Epithelial cell of esophagus (primary cell): ENCODE measurements at places on chromosomes 13 and 19.

GRCh38 chr13:45305079-45305478 is 35.9 kb downstream of the TPT1 start:
- no peak for DNase-seq

- no peak for DNase-seq
Observed at GRCh38 chr19:50820549-50821247, 2.9 kb downstream of the KLK1 start.

DNA sequence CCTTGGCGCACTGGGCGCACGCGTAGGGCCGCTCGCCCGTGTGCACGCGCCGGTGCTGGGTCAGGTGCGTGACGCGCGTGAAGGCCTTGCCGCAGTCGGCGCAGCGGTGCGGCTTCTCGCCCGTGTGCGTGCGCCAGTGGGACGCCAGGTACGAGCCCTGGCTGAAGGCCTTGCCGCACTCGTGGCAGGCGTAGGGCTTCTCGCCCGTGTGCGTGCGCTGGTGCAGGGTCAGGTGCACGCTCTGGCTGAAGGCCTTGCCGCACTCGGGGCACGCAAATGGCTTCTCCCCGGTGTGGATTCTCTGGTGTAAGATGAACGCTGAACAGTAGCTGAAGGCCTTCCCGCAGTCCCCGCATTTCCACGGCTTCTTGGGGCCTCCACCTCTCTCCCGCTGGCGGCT is 7.0 kb downstream of the ZNF835 start:
- no peak for DNase-seq

DNA sequence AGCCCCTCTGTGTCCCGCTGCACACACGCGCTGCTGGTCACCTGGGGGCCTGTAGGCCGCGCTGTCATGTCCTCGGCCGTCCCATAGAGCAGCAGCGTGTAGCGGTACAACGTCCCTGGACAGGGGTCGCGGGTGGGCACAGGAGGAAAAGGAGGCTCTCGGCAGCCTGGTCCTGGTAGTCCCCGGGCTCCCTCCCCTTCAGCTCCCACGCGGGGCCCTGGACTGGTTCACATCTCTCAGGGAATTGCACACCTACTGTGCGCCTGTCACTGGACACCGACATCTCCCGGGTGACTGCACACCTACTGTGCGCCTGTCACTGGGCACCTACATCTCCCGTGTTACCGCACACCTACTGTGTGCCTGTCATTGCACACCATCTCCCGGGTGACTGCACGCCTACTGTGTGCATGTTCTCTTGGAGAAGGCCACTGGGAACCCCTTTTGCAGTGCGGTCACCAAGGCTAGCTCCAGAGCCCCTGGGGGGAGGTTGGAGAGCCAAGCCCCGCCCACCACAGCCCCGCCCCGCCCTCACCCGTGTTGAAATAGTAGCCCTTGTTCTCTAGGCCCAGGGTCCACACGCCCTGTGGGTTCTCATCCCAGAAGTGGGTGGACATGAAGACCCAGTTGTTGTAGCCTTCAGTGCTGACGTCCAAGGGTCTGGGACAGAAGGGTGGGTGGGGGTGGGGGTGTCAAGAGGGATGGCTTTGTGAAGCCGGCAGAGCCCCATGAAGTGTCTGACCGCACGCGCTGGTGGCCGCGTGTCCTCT is 3.5 kb upstream of the C19orf25 start:
- DNase-seq: no peak

- DNase-seq: peak; percentile 20
Observed at GRCh38 chr13:40126306-40127085, 471.0 kb downstream of the COG6 start.

DNA sequence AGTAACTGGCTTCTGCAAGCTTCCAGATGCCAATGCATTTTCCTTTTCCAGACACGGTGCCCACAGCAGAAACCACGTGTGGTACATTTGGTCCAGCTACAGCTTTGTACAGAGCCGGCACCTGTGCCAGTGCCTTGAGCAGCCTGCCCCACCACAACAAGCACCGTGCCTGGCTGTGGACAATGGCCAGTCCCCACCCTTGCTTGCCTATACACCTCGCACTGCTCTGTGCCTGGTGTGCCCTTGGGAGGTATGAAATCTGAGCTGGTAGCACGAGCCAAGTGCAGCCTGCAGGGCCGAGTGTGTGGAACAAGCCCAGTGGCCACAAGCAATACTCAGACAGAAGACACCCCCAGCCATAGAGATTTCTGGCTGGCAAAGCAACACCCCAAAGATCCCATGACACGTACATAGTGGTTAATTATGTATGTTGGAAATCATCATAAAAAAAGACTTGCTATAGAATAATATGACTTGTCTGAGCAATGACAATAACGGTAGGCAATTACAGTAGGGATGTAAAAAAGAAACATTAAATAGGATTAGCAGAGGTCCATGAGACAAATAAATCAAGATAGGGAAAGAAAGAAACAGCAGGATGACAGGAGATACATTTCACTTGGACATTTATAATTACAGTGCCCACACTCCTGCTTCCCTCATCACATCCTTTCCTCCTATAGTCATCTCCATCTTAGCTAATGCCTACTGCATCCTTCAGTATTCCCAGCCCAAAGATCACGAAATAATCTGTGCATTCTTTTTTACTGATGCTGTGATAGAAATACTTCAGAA is 1399.5 kb downstream of the PCDH9 start:
- DNase-seq: no peak

- DNase-seq: no peak
Observed at GRCh38 chr19:27868007-27868406, 1344.9 kb downstream of the UQCRFS1 start.

- DNase-seq: no peak
Observed at GRCh38 chr13:34034411-34034810, 216.5 kb downstream of the RFC3 start.

DNA sequence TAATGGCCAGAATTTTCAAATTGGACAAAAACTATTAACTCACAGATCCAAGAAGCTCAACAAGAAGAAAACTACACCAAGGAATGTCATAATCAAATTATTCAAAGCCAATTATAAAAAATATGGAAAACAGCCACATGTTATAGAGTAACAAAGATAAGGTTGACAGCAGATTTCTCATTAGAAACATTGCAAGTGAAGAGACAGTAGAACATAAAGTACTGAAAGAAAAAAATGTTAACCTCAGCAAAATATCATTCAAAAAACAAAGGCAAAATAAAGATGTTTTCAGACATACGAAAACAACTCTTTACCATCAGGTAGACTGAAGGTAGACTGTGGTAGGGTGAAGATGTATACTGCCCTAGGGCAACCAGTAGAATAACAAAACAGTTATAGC is 83.4 kb downstream of the KCNRG start:
- no peak for DNase-seq

- DNase-seq: no peak
Observed at GRCh38 chr19:5782945-5783919, 1.3 kb downstream of the PRR22 start.

GRCh38 chr19:19061506-19061905 is 2.3 kb upstream of the SLC25A42 start:
- no peak for DNase-seq

GRCh38 chr19:2536461-2536860 is 60.5 kb downstream of the GADD45B start:
- no peak for DNase-seq

DNA sequence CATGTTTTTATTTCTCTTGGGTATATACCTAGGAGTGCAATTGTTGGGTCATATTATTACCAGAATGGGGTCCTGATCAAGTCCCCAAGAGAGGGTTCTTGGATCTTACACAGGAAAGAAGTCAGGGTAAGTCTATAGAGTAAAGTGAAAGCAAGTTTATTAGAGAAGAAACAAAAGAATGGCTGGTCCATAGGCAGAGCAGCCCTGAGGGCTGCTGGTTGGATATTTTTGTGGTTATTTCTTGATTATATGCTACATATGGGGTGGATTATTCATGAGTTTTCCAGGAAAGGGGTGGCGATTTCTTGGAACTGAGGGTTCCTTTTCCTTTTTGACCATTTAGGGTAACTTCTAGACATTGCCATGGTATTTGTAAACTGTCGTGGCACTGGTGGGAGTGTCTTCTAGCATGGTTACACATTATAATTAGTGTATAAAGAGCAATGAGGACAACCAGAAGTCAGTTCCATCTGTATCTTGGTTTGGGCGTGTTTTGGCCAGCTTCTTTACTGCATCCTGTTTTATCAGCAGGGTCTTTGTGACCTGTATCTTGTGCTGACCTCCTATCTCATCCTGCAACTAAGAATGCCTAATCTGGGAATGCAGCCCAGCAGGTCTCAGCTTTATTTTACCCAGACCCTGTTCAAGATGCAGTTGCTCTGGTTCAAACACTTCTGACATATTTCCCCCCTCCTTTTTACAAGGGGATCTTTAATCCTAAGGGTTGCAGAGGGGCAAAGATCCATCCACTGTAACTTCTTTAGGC is 41.1 kb downstream of the CEACAM1 start:
- no peak for DNase-seq

DNA sequence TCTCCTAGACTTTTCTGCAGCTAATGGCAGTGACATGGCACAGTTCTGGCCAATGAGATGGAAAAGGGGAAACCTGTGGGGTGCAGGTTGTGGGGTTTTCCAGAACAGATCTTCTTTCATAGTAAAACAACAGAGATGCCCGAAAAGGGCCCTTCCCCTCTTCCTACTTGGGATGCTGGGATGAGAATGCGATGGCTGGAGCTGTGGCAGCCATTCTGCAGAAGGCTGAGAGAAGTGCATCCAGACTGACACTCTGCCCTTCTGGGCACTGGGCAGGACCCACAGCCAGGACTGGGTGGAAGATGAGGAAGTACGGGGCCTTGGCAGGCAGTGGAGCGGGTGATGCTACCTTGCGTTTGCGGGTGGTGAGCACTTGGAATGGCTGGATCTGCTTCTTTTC is 16.9 kb upstream of the PLA2G4C start:
- DNase-seq: no peak

- DNase-seq: peak; percentile 77
Observed at GRCh38 chr19:44576843-44577565, 36.4 kb upstream of the IGSF23 start.

DNA sequence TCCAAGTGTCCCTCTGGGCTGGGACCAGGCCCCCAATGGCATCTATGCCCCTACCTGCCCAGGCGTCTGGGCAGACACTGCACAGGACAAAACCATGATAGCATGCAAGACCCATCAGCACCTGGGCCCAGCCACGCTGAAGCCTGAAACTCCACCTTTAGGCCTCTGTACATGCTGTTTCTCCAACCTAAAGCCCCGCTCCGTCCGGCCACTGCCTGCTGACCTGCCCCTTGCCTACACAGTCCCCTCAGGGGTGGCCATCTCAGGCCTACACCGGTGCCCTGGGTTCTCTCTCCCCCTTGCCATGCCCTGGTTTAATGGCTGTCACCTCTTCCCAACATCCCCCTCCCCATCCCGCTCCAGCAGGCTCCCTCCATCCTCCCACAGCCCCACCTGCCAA is 15.3 kb downstream of the GJA3 start:
- no peak for DNase-seq

DNA sequence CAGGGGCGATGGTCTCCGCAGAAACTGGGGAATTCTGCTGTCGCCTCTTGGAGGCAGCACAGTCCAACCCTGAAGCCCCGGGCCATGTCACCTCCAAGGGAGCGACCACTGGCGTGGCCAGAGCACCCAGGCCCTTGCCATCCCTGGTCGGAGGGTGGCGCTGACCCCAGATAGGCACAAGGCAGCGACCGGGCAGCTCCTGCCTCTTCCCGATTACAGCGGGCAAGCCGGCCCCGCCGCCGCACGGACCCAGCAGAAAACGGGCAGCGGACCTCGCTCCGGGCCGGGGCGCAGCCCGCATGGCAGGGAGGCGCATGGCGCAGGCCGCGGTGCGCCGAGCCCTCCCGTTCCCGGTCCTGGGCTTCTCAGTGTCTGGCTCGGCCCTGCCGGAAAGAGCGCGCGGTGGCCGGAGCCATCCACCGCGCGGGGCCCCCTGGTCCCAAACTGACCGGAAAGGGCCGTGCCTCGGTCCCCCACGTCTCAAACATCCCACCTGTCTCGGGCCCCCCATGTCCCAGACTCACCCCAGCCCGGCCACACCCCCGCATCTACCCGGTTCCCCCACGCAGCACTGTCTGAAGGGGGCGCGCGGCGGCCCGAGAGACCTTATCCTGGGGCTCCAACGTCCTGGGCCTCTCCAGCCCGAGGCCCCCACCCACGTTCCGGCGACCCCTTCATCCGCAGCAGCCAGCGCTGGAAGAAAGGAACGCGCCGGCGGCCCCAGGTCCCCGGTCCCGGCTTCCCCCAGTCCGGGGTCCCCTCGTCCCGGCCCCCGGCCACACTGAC is 727 bp downstream of the CERS1 start:
- peak; percentile 13 for DNase-seq

DNA sequence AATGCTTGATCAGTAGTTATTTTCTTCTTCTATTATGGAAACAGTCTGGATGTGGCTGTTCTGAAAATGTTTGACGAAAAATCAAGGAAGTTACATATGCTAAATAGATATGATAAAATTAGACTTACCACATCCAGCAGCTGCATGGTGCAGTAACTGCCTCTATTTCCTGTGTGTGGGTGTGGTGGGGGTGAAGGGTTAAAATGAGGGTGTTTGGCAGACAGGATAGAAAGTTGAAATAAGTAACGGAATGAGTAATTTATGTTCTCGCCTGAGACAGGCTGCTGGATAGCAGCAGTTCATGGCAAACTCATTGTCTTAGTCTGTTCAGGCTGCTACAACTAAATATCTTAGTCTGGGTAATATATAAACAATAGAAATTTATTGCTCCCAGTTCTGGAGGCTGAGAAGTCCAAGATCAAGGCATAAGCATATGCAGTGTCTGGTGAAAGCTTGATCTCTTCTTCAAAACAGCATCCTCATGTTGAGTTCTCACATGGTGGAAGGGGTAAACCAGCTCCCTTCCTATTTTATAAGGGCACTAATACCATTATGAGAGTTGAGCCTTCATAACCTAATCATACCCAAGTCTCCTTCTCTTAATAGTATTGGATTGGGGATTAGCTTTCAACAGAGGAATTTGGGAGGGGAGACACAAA is 1248.9 kb downstream of the SLITRK5 start:
- DNase-seq: no peak

DNA sequence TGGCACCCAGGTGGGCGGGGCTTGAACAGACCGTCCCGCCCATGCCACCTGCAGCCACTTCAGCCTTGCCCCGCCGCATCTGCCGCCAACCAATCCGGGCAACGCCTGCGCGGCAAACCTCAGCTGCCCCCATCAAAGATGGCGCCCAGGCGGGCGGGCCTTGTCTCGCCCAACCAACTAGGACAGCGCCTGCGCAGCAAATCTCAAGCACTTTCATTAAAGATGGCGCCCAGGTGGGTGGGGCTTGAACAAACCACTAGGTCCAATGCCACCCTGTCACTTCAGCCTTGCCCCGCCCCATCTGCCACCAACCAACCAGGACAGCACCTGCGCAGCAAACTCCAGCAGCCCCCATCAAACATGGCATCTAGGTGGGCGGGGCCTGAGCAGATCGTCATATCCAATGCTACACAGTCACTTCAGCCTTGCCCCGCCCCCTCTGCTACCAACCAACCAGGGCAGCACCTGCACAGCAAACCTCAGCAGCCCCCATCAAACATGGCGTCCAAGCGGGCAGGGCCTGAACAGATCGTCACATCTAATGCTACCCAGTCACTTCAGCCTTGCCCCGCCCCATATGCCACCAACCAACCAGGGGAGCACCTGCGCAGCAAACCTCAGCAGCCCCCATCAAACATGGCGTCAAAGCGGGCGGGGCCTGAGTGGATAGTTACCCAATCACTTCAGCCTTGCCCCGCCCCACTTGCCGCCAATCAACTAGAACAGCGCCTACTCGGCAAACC is 1.4 kb downstream of the PEG3 start:
- DNase-seq: peak; percentile 22
